ENCODE measurements at places on chromosomes 11 and 22.
A peak's percentile ranks its signal among the peaks of the same experiment; 100 is the strongest.

GRCh38 chr11:31303644-31304180 lies 65.8 kb downstream of the DCDC1 start:
- DNase-seq, result peak; percentile 36

DNA sequence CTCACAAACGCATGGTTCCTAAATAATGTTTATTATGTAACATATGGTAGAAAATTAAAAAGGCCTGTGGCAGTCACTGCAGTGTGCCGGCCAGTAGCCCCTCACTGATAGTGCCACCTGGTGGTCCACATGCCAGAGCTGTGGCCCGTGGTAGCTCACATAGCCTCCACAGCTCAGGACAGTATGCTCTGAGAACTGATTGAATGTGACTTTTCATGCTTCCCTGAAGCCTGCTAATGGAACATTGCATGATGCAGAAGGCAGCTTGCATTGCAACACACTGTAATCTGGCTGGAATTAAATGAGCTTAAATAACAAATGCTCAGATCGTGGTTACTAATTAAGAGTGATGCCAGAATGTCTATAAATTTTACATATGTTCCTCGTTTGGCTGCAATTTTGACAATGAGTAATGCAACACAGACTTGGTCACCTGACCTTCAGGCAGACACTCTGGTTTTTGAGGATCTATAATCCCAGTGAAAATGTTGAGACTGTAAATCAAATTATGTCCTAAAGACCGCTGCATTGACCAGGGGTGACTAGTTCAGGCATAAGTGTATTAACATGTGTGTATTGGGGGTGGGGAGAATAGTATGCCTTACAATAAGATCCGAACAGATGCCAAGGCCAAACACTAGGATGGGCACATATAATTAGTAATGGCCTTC lies 566.4 kb downstream of the METTL15 start:
- DNase-seq, result peak; percentile 64

GRCh38 chr11:85844439-85845123 lies 10.6 kb upstream of the CCDC83 start:
- no peak for DNase-seq

- DNase-seq, result no peak
These were observed 6.4 kb downstream of the ELFN2 start for GRCh38 chr22:37420686-37421467.

- DNase-seq, result no peak
These were observed 28.5 kb downstream of the BTBD10 start for GRCh38 chr11:13434247-13435205.

GRCh38 chr11:33829430-33830141 lies 55.3 kb upstream of the FBXO3 start:
- peak; percentile 77 for DNase-seq

DNA sequence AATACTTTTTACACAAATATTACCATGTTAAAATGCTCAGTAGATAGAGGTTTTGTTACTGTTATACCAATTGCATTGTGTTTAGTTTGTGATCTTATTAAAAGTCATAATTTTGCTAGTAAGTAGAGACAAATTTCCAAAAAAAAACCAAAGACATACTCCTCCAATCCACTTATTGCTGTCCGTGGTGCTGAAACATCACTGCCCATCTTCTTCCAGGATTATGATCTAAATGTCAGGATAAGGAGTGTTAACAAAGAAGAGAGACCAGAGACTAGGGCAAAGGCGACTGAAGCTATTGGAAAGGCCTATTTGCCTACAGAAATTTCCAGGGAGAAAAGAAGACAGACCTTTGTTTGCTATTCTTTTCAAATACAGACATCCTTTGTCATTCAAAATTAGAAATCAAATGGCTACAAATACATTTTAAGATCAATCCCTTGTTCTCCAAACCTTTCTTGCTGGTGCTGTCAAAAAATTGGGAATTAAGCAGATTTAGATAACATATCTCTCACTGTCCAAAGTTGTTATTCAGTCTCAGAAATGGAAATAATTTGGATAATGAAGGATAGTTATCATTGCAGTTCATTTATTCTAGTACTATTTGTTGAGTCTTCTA lies 199.7 kb downstream of the C11orf91 start:
- DNase-seq, result no peak

- DNase-seq, result peak; percentile 94
These were observed 196.7 kb downstream of the DSCAML1 start for GRCh38 chr11:117600234-117600783.

DNA sequence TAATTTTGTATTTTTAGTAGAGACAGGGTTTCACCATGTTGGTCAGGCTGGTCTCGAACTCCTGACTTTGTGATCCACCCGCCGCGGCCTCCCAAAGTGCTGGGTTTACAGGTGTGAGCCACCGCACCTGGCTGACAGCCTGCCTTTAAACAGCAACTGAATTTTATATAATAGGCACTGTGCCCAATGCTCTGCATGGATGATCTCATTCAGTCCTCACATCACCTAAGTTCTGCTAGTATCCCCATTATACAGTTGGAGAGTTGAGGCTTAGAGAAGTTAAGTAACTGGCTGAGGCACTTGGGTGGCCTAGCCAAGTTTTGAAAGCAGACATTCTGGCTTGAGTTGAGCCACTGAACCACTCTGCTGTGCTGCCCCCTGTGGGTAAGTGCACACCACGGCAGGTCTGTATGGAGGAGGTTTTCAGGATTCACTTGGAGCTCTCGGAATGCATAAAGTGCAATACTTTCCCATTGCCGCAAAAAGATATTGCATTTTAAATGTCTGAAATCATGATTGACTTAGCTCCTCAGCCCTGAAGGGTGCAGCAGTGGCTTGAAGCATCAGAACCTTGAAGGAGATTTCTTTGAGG lies 112.4 kb downstream of the LDLRAD3 start:
- peak; percentile 45 for DNase-seq

GRCh38 chr11:27471589-27472397 lies 797 bp downstream of the LGR4 start:
- peak; percentile 28 for DNase-seq

DNA sequence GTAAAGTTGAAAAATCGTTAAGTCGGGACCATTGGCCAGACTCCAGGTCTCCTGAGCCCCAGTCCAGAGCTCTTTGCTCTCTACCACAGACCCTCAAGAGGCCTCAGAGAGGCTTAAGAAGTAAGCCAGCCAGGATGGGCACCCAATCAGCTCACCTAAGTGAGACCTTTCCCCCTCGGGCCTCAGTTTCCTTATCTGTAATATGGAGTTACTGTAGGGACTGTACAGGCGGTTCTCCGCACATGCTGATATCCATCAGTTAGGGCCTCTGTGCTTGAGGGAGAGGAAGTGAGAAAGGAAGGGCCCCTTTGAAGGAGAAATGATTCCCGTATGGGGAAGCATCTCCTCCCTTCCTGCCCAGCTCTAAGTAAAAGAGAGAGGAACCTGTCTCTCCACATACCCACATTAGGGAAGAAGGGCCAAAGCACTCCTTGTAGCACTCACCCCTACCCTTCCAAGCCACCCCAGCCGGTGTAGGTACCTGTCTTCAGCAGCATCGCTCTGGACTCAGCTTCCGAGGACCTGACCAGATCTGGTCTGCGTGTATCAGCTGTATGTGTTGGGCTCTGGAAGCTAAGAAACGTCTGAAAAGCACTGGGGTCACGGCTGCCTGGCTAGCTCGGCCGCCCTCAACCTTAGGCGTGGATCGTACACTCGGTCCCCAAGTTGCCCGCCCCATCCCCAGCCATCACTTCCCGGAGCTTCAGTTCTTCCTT lies 653 bp downstream of the NAGA start:
- no peak for DNase-seq

DNA sequence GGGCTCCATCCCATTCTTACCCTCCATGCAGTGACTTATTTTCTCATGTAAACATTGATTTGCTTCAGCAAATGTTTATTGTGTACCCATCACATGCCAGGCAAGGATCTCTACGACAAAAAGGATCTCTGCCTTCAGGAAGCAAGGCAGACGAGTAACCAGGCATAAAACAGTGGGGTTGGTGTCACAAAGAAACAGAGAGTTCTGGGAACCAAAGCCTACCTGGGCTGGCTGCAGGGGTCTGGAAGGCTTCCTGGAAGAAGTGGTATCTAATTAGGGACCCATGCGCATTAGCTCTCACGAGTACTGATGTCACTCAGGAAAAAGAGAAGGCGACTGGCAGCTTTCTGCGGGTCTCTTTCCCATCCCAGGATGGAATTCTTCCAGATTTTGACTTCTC lies 44.5 kb downstream of the KIAA1671 start:
- no peak for DNase-seq

GRCh38 chr11:69944146-69944795 lies 125.1 kb upstream of the FGF3 start:
- DNase-seq, result no peak

GRCh38 chr22:37303821-37304274 lies 21.5 kb downstream of the CYTH4 start:
- DNase-seq, result no peak

DNA sequence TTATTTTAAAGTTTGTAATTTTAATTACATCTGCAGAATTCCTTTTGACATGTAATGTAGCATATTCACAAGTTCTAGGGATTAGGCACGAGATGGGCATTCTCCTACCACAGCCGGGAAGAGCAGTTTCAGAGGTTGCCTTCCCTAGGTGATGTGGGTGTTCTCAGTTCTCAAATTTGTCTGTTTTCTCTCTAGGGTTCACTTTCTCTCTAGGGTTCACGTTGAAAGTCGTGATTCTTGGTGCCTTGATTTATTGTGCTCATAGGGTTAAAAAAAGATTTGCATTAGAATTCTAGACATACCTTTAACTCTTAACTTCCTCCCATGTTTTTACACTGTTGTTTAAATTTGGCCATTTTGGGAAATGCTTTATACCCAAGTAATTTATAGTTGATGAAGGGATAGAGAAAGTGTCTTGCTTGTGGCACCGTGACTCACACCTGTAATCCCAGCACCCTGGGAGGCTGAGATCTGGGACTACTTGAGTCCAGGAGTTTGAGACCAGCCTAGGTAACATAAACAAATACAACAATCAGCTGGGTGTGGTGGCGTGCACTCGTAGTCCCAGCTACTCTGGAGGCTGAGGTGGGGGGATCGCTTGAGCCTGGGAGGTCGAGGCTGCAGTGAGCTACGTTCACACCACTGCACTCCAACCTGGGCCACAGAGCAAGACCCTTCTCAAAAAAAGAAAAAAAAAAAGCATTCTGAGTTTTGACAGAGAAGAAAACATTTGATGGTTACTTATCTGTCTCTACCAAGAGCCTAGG lies 3.6 kb downstream of the MED15 start:
- no peak for DNase-seq

DNA sequence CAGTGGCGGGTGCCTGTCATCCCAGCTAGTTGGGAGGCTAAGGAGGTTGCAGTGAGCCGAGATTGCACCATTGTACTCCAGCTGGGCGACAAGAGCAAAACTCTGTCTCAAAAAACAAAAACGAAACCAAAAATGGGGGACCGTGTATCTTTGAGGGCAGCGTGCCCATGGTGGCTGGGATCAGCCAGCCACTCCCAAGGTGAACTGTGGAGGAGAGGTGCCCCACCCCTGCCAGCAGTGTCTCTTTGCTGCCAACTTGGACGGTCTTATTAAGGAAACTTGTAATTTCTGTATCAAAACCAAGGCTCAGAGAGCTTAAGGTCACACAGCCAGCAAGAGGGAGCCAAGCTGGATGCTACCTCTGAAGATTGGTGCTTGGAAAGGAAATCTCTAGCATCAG lies 147.7 kb downstream of the CACNA1I start:
- DNase-seq, result no peak

DNA sequence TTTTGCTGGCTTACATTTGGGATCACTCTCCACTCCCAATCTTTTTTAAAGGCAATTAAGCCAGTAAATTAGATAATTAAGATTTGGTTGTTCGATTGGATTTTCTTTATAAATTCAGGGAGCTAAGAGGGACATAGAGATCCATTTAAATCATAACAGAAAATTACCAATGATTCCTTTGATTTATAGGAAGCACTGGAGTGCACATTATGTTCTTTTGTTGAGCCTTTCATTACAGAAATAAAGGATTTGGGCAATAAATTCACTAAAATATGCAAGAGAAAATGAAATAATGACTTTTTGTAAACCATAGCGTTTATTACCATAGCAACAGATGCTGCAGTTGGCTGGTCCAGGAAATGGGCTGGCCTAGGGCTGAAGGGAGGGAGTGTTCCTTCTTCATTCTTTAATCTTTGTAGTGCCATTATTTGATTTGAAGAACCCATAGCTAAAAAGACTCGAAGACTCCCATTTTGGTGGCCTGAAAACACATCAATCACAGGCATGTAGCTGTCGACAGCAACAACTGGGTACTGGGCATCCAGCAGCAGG lies 73.0 kb downstream of the C2CD3 start:
- no peak for DNase-seq

- DNase-seq, result peak; percentile 27
These were observed 942.8 kb upstream of the TENM4 start for GRCh38 chr11:80383655-80384054.

GRCh38 chr11:62256281-62256680 lies 13.7 kb upstream of the SCGB2A2 start:
- DNase-seq, result no peak

- DNase-seq, result no peak
These were observed 79.0 kb downstream of the APIP start for GRCh38 chr11:34836958-34837856.
